ENCODE measurements at places on chromosomes 7 and 10. TPM values are rescaled to one million over a fixed set of nuclear protein-coding genes. Genes with fewer than 3 reads are reported as not detected.

NEUROD6 gene
- not detected for total RNA-seq

DNA sequence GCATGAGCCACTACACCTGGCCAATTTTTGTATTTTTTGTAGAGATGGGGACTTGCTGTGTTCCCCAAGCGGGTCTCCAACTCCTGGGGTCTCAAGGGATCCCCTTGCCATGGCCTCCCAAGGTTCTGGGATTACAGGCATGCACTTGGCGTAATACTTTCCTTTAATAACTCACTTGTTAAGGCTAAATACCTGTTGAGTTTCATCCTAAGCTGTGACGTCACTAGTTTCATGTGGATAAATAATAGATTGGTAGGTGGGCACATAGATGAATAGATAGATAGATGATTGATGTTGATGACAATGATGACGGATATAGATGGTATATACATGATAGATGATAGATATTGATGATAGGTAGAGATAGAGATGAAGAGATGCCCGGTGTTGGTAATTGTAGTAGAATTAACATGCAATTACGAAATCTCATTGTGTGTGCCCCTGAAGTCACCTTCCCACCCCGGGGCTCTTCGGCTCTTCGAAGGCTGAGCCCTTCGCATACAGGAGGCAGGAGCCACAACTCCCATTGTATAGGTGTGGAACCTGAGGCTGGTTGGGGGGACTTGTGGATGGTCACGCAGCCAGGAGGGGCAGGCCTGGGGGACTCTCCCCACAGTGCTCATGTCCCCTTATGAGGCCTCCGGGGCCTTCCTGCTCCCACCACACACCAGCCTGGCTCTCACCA, 2.6 kb downstream of the GRIFIN start:
- no peak for DNase-seq

- DNase-seq, result no peak
Observed at GRCh38 chr10:16519908-16520861, 1.5 kb downstream of the C1QL3 start.

- no peak for DNase-seq
Observed at GRCh38 chr10:97732052-97732359, 4.9 kb upstream of the ZFYVE27 start.

SLC26A5 gene
- total RNA-seq, result not detected

DNA sequence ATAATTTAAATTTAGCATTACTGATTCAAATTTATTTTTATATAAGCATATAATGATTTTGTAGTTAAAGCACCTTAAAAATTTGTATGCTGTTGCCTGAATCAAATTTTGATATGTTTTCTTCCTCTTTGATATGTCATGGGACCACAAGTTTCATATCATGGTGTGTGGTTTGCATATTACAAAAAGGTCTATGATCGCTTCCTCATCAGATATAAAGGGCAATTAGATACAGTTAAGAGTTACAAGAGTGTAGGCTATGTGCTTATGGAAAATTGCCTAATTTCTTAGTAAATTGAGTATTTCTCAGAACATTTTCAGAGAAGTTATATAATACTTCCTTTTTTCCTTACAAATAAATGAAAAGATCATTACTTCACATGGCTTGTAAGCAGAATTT, 22.2 kb downstream of the MRC1 start:
- no peak for DNase-seq
